ENCODE measurements at places on chromosomes 7 and 10.

DNA sequence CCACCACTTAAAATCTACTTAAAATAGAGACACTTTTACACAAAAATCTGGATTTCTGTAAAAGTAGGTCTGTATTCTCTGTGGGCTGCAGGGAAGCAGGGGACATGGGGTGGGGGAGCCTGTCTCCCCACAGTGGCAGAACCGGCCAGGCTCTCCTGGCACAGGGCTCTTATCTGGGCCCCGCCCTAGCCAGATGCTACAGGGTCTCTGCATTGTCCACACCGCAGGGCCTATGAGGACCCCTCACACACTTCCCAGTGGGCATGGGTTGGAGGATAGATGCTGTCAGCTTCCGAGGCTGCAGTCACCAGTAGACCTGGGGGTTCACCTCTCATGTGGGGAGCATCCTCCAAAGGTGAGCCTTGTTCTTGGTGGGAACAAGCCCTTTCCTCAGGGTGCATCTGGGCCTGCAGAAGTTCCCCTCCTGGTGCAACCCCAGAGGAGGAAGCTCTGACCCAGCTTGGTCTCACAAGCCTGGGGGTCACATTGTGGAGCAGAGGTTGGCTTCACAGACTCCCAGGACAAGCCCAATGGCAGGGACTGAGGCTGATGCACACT, 15.4 kb upstream of the MYL7 start:
- DNase-seq: no peak

DNA sequence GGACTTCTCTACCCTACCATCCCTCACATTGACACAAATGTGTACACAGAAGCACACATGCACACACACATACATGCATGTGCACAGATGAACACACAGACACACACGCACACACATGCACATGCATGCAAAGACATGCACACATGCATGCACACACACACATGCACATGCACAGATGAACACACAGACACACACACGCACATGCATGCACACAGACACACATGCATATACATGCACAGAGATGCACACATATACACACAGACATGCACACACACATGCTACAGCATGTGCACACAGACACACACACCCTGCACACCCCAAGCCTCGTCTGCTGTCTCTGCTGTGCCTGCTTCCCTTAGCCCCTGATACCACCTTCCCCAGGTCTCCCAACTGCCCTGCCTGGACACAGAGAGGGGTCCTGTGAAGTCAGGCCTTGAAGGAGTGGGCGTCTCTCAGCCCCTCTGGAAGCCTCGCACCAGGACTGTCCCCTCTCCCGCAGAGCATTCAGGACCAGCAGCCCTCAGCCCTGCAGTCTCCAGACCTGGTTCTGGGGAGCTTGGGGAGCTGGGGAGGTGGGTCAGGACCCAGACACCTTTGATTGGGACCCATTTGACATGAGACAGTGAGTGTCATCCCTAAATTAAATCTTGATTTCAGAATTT, 181.8 kb downstream of the DNAJB6 start:
- DNase-seq: no peak

- DNase-seq: no peak
Measured at GRCh38 chr10:64376167-64376566, 855.0 kb downstream of the REEP3 start.

- no peak for DNase-seq
Measured at GRCh38 chr10:36349445-36350078, 707.5 kb upstream of the FZD8 start.

GRCh38 chr10:56662765-56663447, 301.8 kb upstream of the ZWINT start:
- DNase-seq: no peak

DNA sequence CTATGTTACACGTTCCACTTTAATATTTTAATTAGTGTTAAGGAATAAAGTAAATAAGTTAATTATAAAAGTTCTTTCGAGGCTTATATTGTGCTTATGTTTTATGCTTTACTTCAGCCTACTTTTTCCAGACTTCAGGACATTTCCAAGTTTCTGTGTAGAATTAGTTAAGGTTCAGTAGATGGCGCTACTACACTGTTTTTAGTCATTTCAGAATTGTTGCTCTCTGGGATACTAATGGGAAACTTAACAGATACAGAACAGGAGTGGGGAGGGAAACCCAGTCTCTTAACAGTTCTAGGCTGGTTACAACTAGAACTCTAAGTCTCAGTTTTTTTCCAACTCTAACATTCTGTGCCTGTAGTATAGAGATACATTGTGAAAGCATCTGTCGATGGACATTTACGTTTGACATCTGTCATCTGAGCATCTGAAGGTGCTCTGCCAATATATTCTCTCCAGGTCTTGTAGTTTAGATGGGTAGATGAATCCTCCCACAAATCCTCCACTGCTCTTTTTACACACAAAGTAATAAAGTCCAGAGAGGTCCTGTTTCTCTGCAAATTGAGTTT, 56.8 kb upstream of the FAM171A1 start:
- DNase-seq: no peak

GRCh38 chr7:28224172-28224571, 43.6 kb upstream of the JAZF1 start:
- DNase-seq: no peak

GRCh38 chr7:25238066-25238725, 9.9 kb upstream of the NPVF start:
- DNase-seq: no peak

DNA sequence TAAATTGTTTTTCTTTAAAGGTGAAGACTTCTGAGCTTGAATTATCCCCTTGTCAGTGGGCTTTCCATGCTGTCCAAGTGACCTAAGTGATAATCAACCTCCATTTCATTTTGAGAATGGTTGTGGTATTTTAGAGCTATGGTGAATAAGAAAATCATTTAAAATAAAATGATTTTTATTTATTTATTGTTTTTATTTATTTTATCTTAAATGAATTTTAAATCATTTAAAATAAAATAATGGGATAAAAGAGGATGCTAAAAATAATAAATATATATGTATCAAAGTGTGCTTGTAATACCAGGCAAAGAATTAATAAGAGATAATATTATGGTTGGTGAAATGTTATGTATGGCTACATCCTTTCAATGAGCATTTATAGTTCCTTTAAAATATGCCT, 24.5 kb downstream of the CAV1 start:
- DNase-seq: no peak

- DNase-seq: no peak
Measured at GRCh38 chr10:71344993-71345480, 26.0 kb downstream of the SLC29A3 start.

- DNase-seq: no peak
Measured at GRCh38 chr10:4384245-4384644, 441.8 kb upstream of the AKR1E2 start.

- DNase-seq: no peak
Measured at GRCh38 chr7:75038508-75038907, 35.1 kb downstream of the RCC1L start.

DNA sequence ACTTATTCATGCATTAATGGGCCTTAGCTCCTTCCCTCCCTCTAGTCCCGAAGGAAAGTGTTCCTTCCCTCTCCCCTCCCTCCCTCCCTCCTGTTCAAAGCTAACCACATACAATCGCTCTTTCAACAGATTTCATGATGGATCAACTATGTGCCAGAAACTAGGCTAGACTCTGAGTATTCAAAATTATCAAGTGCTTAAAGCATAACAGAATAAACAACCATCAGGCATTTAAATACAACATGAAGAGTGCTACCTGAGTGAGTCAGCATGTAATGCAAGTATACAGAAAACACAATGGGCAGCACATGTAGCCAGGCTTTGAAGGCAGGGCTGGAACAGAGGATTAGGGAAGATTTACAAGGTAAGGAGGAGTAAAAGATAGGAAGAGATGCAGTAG, 11.3 kb downstream of the CHCHD3 start:
- DNase-seq: no peak

DNA sequence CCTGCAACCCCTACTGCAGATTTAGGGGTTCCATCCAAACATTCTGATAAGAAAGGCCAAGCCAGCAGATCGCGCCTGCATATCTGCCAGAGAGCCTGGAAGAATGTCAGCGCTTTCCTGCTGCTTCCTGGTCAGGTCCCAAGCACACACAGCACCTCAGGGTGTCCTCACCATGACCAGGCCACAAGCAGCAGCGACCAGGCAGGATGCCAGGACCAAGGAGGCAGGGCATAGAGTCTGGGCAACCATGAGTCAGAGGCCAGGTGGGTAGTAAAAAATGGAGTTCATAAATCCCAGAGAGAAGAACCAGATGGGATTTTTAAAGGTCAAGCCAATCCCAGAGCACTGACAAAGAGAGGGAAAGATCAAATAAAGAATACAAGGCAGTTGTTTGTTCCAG, 5.5 kb upstream of the FAM131B start:
- no peak for DNase-seq

DNA sequence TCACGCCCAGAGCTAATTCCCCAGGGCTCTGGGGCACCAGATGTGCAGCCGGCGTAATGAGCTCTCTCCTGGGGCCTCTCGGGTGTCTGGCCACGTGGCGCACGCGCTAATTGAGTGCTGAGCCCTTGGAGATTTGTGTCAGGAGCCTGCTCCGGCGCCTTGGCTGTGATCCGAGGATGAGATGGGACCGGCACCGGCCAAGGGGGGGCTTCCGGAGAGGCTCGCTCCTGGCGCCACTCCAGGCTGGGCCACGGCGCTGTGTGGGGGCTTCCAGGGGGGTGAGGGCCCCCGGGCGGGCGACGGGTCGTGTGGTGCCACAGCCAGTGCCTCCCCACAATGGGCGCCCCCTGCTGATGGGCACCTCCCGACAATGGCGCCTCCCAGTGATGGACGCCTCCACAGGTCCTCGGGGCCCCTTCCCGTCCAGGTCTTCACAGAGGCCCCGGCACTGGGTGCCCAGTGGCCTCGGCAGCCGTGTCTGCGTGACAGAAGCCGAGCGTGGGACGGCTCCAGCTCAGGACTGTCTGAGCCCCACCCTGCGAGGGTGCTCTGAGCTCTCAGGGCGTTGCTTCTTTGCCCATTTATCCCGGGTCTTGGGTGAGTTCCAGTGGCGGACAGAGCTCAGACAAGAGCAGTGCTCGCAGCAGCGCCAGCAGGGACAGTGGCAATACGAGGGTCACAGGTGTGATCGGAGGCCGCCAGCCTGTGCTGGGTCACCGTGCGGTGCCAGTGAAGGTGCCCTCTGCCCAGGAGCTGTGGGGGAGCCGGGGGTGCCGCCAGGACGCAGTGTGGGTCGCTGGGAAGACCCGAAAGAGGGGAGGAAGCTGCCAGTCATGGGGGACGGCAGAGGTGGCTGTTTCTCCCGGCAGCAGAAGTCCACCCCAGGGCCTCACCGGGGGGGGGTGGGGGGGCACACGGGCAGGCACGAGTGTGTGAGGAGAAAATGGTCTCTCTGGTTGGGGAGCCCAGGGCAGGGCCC, 8.2 kb upstream of the NKX6-2 start:
- no peak for DNase-seq

- no peak for DNase-seq
Measured at GRCh38 chr10:73828161-73828560, 16.8 kb upstream of the NDST2 start.

- no peak for DNase-seq
Measured at GRCh38 chr10:78634389-78634815, 434.4 kb upstream of the ZMIZ1 start.

DNA sequence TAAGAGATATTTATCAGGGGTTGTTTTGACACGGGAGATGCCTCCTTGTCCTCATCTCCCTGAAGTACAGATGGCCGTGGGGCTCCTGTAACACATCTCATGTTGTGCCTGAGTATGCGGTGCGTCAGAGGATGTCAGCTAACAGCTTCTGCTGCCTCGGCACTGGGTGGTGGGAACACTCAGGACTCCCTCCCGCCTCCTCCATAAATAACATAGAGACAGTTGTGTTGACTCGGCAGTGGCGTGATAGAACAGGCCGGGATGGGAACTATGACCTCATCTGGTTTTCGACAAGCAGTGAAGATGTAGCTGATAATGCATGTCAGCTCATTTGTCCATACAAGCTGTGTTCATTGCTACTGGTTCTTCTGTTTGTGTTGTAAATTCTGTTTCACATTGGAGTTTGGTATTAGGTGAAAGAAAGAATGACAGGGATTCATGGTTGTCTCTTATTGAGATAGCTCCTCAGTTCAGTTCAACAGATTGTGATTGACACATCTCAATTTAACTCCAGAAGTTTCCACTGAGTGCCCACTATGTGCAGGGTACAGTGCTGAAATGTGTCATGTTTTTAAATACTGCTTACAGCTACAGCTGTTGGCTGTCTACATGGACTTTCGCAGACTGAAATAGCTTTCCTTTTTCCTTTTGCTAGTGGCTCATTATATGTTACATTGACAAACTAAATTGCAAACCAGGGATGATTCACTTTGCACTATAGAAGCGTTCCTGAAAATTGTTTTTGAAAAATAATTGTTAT, 87.4 kb downstream of the CHN2 start:
- DNase-seq: no peak

DNA sequence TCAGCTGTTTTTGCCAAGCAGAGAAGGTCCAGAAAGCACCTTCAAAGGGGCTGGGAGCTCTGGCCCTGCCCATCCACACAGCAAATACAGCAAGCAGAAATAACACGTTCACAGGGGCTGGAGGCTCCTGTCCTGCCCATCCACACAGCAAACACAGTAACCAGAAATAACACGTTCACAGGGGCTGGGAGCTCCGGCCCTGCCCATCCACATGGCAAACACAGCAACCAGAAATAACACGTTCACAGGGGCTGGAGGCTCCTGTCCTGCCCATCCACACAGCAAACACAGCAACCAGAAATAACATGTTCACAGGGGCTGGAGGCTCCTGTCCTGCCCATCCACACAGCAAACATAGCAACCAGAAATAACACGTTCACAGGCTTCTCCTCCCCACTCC, 558.1 kb downstream of the PTPRN2 start:
- DNase-seq: no peak

- no peak for DNase-seq
Measured at GRCh38 chr10:10865303-10865702, 152.4 kb upstream of the CELF2 start.

DNA sequence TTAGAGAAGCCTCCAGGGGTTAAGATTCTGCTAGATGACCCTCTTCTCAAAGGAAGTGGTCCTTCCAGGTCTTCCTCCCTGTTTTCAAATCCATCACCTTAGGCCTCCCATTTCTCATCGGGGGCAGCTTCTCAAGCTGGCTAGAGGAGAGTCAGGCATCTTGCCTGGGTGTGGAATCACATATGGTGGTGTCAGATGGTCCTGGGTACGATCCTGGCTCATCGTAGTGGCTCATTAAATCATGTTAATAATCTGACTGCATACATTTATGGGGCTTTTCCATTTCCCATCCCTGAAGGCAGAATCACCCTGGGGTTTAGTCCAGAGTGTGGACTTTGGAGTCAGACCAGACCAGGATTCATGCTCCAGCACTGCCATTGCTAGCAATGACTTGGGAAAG, 132.6 kb downstream of the RPS24 start:
- DNase-seq: no peak

- DNase-seq: no peak
Measured at GRCh38 chr10:115903207-115903606, 369.8 kb downstream of the GFRA1 start.

DNA sequence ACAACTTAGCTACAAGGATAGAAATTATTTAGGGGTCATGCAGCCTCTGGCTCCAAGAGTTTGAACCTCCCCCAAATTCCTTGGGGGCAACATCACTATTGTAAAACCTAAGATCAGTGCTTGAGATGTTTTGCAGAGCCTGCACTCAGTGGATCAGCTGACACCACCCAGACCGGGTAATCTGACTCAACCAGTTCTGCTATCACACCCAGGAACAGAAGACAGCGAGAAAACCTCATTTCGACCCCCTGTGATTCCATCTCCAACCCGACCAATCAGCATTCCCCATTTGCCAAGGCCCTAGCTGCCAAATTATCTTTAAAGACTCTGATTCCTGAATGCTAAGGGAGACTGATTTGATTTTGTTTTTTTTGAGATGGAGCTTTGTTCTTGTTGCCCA, 5.2 kb downstream of the TACR2 start:
- DNase-seq: no peak
